Left hindlimb (tissue), 1 donor: ENCODE measurements at places on chromosomes 11 and 22.

- no peak for DNase-seq
Measured at GRCh38 chr11:17400048-17400775, 11.8 kb upstream of the KCNJ11 start.

GRCh38 chr22:32829451-32829851 is 27.9 kb downstream of the TIMP3 start:
- no peak for DNase-seq

DNA sequence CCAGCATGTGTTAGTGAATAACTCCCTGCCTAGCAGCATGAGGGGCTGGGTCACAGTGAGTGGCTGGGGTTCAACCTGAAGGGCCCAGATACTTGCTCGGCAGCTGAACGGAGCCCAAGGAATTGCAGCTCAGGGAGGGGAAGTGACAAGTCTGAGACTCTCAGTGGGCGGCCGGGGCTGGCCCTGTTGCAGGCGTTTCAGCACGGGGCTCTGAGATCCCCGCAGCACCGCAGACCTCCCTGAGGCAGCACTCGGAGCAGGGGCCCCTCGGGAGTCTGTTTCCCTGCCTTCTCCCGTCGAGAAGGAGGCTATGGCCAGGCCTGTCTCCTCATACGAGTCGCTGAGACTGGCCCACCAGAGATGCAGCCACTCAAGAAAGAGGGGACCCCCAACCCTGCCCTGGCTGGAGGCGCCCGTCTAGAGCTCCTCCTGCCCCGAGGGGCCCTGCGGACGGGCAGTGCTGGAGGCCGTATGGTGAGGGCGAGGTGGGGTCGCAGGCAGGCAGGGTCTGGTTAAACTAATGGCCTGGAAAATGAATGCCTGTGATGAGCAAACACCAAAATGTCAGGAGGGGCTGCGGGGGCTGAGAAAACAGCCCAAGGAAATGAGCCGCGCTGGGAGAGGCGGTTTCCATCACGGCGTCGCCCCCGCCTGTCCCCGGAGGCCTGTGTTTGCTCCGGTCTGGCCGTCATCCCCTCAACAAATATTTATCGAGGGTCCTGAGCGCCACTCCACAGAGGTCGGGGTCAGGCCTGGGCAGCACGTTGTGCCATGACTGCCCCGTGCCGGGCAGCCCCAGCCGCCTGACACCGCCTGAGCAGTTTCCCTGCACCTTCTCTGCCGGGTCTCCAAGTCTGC is 9.3 kb downstream of the TSSC4 start:
- no peak for DNase-seq

GRCh38 chr11:102256251-102256650 is 61.0 kb upstream of the BIRC3 start:
- no peak for DNase-seq

- no peak for DNase-seq
Measured at GRCh38 chr11:88909500-88909899, 156.3 kb downstream of the GRM5 start.

- DNase-seq, result no peak
Measured at GRCh38 chr11:64234647-64235379, 429 bp downstream of the VEGFB start.

GRCh38 chr22:46915950-46916730 is 153.7 kb downstream of the TBC1D22A start:
- no peak for DNase-seq

DNA sequence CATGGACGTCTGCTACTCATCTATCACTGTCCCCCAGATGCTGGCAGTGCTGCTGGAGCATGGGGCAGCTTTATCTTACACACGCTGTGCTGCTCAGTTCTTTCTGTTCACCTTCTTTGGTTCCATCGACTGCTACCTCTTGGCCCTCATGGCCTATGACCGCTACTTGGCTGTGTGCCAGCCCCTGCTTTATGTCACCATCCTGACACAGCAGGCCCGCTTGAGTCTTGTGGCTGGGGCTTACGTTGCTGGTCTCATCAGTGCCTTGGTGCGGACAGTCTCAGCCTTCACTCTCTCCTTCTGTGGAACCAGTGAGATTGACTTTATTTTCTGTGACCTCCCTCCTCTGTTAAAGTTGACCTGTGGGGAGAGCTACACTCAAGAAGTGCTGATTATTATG is 9.2 kb upstream of the OR9Q2 start:
- no peak for DNase-seq

GRCh38 chr11:65298131-65298535 is 16.5 kb upstream of the CDC42EP2 start:
- peak; percentile 87 for DNase-seq

GRCh38 chr22:26610072-26610958 is 7.5 kb downstream of the CRYBB1 start:
- peak; percentile 77 for DNase-seq

DNA sequence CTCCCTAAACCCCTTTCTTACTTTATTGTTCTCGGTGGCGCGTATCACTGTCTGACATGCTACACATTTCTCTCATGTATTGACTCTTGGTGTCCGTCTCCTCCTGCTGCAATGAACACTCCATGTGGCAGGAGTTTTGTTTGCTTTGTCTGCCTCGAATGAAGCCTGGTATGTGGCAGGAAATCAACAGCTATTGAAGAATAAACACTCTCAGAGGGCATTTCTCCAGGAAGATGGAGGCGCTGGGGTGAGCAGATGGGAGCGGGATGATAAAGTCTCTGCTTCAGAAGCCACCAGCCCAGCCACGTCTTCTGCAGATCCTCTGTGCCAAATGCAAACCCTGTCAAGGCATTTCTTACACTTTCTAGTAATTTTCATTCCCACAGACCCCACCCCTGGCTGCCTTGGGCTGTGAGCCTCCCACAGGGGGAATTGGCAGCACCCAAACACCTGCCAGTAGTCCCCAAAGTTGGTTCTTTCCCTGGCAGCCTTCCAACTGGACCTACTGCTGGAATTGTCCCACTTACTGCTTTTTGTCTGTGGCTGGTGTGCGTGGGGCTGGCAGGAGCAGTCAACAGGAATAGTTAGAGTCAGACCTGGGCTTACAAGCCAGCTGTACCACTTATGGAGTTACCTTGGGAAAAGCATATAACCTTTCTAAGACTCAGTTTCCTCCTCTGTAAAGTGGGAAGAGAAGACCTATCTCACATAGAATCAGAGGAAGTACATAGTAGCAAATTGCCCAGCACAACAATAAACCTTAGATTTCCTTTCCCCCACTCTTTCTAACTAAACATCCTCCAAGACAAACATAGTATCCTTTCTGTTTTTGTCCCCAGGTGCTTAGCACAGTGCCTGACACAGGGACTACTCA is 13.3 kb upstream of the IL10RA start:
- no peak for DNase-seq

DNA sequence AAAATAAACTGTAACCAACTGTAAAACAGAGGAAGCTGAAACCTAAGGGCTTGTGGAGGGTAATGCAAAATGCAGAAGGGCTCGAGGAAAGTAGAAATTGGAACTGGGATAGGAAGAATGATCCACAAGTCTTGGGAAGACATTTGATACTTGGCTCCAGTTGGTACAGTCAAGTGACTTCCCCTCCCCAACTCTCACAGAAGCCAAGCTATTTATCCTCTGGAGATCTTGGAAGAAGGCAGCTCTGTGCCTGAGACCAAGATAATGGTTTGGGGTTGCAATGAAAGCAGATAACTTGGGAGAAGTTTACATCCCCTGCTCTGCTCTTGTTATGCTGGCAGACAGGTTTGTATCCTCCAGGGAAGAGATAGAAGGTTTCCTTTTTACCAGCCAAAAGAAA is 198.9 kb upstream of the ZC3H12C start:
- no peak for DNase-seq

GRCh38 chr11:15585602-15586331 is 471.0 kb downstream of the INSC start:
- no peak for DNase-seq

DNA sequence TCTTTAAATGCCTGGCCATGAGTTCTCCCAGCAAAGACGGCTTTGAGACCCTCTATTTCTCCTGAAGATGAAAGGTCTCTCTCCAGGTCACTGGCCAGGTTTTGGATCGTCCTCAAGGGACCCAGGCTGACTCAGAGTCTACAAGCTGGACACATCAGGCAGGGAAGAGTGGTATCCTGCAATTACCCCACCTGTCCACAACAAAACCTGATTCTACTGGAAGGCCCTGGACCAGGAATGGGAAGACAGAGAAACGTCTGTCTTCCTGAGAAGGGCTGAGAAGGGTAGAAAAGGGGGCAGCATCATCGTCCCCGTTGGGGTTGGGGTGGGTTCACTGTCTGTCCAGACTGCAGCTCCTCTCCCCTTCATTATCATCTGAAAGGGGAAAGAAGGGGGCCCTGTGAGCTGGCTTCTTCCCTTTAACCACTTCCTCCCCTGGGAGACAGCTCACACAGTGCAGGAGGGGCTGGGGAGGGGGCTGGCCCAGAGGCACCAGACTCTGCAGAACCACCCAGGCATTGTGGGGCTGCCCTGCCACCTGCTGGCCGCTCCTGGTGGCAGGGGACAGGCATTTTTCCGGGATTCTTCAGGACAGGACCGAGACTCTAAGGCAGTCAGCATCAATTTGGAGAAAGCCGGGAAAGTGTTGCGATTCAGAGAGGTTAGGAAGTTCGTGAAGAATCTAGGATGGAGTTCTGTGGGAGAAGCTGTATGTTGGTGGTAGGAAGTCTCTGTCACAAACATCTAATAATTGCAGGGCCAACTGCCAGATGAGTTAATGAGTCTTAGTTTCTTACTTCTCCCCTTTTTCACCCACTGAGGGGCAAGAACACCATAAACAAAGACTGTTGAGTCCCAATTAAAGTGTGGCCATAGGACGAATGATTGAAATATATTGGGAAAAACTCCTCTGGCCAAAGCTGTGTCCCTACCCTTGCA is 57.6 kb downstream of the SYN3 start:
- peak; percentile 82 for DNase-seq

- DNase-seq, result no peak
Measured at GRCh38 chr11:65595543-65596281, at the start of gene KCNK7. Gene KCNK7, minus strand, starts transcription at chr11:65595800. Its CDS starts 28 bp downstream, at chr11:65595772.

- DNase-seq, result no peak
Measured at GRCh38 chr22:42766860-42767259, 46.2 kb upstream of the A4GALT start.

- no peak for DNase-seq
Measured at GRCh38 chr11:72239849-72240460, 4.0 kb downstream of the PHOX2A start.

DNA sequence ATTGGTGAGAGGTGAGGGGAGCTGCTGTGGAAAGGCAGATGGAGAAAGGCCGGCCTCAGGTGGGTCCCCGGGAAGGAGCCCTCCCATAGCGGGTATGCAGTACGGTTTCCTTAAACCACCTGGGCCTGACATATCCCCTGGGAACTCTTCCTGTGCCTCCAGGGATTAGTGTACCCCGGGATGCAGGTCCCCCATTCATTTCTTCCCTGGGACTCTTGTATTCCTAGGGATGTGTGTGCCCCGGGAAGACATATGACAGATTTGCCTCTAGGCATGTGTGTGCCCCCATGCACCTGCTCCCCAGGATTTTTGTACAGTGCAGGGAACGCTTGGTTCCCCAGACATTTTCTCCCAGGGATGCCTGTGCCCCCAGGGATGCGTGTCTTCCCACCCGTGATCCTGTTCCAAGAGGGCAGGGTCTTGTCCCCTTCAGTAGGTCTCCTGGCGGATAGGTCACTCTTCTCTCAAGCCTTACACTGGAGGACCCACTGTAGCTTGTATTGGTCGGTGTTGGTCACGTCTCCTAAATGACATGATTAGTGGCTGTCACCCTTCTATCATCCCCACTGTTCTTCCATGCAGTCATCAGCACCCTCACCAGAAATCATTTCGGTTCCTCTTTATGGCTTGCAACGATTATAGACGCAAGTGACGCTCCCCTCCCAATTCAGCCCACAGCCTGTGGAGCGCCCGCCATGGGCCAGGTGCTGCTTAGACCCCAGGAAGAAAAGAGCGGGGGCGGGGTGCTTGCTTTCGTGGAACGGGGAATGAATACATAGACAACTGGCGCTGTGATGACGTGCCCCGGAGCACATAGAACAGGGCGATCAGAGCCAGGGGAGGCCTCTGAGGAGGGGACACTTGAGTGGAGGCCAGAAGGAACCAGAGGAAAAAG is 1.3 kb downstream of the PARVB start:
- DNase-seq, result no peak

DNA sequence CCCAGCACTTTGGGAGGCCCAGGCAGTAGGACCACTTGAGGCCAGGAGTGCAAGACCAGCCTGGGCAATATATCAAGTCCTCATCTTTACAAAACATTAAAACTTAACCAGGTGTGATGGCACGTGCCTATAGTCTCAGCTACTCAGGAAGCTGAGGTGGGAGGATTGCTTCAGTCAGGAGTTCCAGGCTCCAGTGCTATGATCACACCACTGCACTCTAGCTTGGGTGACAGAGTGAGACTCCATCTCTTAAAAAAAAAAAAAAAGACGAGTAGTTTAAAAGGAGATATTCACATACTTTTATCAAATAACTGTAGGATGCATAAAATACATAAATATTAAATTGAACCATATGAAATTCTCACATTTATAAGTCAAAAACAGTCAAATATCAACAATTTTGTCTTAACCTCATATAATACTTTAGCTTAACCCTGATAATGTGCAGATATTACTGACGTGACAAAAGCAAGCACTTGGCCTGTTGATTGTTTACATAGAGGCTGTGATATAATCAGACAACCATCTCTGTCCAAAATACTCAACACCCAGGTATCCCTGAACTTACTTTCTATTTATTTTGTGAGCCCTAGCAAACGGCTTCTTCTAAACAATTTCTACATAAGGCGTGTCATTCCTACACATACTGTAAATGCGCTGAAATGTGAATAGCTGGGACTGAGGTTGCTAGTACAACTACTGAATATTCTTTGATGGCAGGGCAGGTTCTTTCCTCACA is 57.0 kb downstream of the PRCP start:
- DNase-seq, result no peak

DNA sequence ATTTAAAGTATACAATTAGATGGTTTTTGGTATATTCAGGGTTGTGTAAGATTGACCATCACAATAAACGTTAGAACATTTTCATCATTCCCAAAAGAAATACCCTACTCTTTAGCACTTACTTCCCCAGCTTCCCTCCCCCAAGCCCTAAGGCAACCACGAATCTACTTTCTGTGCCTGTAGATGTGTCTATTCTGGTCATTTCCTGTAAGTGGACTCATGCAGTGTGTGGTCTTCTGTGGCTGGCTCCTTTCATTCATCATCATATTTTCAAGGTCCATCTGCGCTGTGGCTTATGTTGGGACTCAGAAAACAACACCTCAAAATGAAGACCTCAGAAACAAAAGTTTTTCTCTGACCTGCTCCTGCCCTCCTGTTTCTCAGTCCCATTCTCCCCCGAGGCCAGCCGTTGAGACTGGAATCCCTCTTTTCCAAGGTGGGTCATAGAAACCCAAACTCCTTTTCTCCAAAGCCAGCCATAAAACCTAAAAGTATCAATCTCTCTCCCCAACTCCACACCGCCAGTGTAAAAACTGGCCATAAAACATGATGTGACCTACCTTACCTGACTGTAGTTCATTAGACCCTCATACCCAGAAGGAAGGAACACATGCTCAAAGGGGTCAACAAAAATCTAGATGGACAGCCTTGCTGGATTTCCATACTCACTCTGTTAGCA is 12.9 kb upstream of the TMPRSS13 start:
- no peak for DNase-seq
